ENCODE measurements at places on chromosomes 16 and 17.

GRCh38 chr17:49146620-49147306 is 14.2 kb downstream of the B4GALNT2 start:
- DNase-seq: no peak

DNA sequence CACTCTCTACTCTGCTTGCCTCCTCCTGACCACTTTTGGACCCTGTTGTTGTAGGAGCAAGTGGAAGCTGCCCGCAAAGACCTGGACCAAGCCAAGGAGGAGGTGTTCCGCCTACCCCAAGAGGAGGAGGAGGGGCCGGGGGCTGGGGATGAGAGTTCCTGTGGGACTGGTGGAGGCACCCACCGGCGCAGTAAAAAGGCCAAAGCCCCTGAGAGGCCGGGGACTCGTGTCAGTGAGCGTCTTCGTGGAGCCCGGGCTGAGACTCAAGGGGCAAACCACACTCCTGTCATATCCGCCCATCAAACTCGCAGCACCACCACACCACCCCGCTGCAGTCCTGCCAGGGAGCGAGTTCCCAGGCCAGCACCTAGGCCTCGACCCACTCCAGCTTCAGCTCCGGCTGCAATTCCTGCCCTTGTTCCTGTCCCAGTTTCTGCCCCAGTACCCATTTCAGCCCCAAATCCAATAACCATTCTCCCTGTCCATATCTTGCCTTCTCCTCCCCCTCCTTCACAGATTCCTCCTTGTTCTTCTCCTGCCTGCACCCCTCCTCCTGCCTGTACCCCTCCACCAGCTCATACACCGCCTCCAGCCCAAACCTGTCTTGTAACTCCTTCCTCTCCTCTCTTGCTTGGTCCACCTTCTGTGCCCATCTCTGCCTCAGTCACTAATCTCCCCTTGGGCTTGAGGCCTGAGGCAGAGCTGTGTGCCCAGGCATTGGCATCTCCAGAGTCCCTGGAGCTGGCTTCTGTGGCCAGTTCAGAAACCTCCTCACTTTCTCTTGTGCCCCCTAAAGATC is 11.0 kb upstream of the PHKG2 start:
- no peak for DNase-seq

- DNase-seq: no peak
Observed at GRCh38 chr17:37465069-37465616, 24.5 kb upstream of the DUSP14 start.

- no peak for DNase-seq
Observed at GRCh38 chr17:48348352-48348751, 81.7 kb downstream of the SKAP1 start.

DNA sequence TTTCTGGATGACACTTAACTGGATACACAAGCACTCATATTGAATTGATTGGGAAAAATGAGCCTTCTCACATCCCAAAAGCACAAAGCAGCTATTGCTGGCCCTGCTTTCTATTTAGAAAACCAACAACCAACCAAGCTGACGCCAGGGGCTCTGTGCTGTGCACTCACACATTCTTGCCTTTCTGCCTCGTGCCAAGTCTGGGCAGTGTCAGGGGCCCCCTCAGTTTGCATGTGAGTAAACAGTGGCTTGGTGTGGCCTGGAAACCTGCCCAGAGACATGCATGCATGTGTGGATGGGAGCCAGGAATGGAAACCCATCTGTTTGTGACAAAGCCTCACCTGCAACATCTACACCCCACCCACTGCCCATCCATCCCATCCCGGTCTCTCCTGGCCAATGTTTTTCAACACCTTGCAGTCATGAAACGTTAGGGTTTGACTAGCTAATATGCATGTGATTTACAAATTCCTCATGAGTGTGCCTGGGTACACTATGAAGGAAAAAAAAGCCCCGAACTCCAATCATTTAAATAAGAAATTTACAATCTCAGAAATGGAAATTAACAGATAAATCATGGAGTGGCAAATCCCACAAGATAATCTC is 20.4 kb downstream of the MIEF2 start:
- DNase-seq: no peak
